Fibroblast of the aortic adventitia (primary cell): ENCODE measurements at places on chromosomes 11 and 22. TPM values are rescaled to one million over a fixed set of nuclear protein-coding genes. Genes with fewer than 3 reads are reported as not detected.

CEP126 gene
- 3.9 and 4.2 TPM in 2 replicates for total RNA-seq

DNA sequence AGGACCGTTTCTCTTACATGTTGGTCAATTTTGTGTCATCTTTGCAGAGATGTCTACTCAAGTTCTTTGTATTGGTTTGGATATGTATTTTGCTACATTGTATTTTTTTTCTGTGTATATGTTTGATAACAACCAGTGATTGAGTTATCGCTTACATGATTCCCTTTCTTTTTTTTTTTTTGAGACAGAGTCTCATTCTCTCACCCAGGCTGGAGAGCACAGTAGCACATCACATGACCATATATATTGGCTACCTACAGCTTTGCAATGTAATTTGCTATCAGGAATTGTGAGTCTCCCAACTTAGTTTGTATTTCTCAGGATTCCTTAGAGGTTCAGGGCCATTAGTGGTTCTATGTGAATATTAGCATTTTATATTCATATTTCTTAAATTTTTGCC lies 59.5 kb downstream of the LRRC74B start:
- no peak for DNase-seq

GRCh38 chr11:58490827-58491226 lies 17.1 kb downstream of the OR5B21 start:
- no peak for DNase-seq

DNA sequence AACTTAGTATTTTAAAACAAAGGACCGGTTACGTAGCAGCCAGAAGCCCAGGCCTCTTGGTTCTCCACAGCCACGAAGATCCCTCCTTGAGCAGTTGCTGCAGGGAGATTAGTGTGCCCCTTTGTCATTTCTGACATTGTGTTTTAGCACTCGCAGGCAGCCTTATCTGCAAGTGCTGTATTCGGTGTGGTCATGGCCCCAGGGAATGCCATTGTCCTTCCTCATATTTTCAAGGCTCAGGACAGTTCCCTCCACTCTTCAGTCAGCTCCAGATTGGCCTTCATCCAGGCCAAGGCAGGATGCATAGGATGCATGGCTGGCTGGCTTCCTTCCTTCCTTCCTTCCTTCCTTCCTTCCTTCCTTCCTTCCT lies 88.5 kb downstream of the ZBTB16 start:
- DNase-seq = no peak

DNA sequence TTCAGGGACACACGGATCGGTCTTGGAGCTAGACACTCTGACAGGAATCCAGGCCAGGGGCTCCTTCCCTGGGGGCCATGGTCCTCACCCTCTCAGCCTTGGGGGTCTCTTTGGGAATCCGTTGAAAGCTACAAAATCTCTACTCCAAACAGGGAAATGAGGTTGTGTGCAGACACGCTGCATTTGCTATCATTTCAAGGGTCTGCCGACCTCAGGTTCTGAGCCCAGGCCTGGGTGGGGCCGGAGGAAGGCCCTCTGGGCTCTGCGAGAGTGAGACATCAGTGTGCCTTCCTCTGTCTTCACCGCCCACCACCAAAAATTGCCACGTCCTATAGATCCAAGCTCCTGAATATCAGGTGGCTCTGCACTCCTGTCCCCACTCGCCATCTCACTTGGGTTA lies 74.4 kb upstream of the FGF3 start:
- DNase-seq = no peak
